ENCODE measurements at places on chromosomes 1 and 21. TPM values are rescaled to one million over a fixed set of nuclear protein-coding genes. Genes with fewer than 3 reads are reported as not detected.

Gene CD5L
- not detected for polyA plus RNA-seq

Gene GATAD2B
- polyA plus RNA-seq: 4.4 TPM

Gene SH2D2A
- 23.6 TPM for polyA plus RNA-seq

Gene TRMT1L
- 10.8 TPM for polyA plus RNA-seq

Gene PDC
- not detected for polyA plus RNA-seq

Gene PERM1
- polyA plus RNA-seq: not detected

Gene ADAMTS5
- polyA plus RNA-seq: not detected

Gene DRAXIN
- 0.14 TPM for polyA plus RNA-seq

Gene KRTAP7-1
- polyA plus RNA-seq: not detected

Gene PRAMEF1
- not detected for polyA plus RNA-seq

Gene ARHGAP30
- 207 TPM for polyA plus RNA-seq

Gene TEDDM1
- polyA plus RNA-seq: not detected

DNA sequence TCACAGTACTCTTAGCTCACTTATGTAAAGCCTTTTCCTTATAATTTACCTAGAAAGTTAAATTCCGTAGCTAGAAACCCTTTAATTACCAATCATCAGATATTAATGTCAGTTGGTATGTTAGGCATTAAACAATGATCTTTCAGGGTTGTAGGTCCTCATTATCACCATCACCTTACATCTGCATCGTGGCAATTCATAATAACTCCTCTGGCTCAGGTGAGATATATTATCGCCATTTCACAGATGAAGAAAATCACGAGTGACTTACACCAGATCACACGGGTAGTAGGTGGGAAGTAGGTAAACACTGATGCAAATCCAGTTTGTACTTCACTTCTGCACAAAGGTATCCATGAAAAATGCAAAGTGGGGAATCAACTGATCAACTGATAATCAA is 639 bp downstream of the NUP133 start:
- peak overlapping the region; percentile 97 for H3K27ac ChIP-seq
- H3K36me3 ChIP-seq: peaks cover 19% of the 10 kb centered on the region
- peaks cover 2% of the 10 kb centered on the region for H3K27me3 ChIP-seq

DNA sequence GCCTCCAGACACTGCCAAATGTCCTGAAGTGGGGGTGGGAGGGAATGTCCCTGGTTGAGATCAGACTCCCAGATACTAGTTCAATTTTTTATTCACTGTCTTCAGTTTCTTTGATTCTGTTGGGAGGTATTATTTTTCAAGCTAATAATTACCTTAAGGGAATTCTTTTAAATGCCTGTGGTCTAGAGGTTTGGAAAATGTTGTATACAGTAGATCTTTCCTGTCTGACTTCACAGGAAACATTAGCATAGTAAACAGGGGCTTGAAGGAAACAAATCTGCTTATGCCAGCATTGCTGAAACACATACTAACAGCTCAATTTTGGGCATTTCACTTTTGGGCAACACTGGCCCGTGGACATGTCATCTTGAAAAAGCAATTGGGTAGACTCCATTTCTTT is 84.3 kb upstream of the HP1BP3 start:
- H3K4me3 ChIP-seq: no peak overlapping the region
- no peak overlapping the region for H3K27ac ChIP-seq
- H3K27me3 ChIP-seq: no peaks in the 10 kb centered on the region
- no peak for DNase-seq
- H3K4me1 ChIP-seq: peaks cover 3% of the 10 kb centered on the region

GRCh38 chr1:54372978-54373377 is 33.2 kb downstream of the SSBP3 start:
- H3K36me3 ChIP-seq: peaks cover 17% of the 10 kb centered on the region
- H3K27me3 ChIP-seq: no peaks in the 10 kb centered on the region
- DNase-seq: peak; percentile 38
- peaks cover 95% of the 10 kb centered on the region for H3K4me1 ChIP-seq
- peak overlapping the region; percentile 69 for H3K4me3 ChIP-seq
- peak overlapping the region; percentile 87 for H3K27ac ChIP-seq

- DNase-seq: peak; percentile 8
- peaks cover 16% of the 10 kb centered on the region for H3K4me1 ChIP-seq
These were observed 17.7 kb downstream of the RAP1GAP start for GRCh38 chr1:21651214-21652042.

DNA sequence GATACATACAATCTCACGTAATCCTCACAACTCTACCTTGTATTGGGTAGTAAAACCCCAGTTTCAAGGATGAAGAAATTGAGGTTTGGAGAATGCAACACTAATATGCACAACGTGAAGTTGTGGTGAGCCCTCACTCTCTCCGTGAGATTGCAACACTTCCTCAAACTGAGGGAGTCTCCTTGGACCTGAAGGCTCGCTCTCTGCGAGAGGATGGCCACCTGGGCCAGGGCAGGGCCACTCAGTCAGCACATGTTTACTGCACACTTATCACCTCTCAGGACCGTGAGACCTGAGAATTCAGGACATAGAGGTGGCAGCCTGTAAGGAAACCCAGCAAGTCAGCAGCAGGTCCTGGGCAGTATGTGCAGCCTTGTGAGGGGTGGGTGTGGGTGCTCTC is 8.7 kb downstream of the SH3BP5L start:
- no peak overlapping the region for H3K4me3 ChIP-seq
- H3K27me3 ChIP-seq: no peaks in the 10 kb centered on the region
- peaks cover 70% of the 10 kb centered on the region for H3K36me3 ChIP-seq
- peak overlapping the region; percentile 65 for H3K27ac ChIP-seq
- H3K4me1 ChIP-seq: peaks cover 44% of the 10 kb centered on the region

DNA sequence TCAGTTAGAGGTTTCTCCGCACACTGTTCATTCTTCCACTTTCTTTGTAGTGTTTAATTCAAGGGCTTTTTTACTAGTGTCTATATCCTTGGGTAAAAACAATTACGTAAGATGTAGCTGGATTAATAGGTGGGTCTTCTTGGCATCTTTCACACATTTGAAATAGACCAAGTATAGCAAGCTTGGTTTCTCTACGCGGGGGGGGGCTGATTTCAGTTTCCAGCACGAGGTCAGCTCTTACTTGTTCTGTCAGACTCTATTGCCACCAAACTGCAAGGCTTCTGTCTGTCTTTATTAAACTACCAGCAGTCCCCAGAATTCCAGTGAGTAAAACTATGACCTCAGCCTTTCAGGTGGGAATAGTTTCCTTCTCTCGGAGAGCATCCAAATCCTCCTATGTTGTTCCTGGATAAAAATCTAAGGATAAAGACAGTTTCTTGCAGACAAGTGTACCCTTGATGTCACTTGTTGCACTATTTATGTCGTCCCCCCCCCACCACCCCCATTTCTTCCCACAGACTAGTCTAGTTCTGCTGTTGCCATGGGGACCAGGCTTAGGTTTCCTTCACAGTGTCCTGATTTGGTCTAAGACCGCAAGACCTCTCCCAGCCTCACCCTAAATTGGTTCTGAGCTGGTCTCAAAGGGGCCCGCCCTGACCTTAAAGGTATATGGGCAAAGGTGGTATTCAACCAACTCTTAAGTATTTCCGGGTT is 17.0 kb downstream of the SPATA46 start:
- no peak overlapping the region for H3K4me3 ChIP-seq
- no peaks in the 10 kb centered on the region for H3K4me1 ChIP-seq
- no peak for DNase-seq

GRCh38 chr1:32899586-32900296 is 1.4 kb downstream of the TMEM54 start:
- DNase-seq: no peak
- no peaks in the 10 kb centered on the region for H3K36me3 ChIP-seq
- no peak overlapping the region for H3K27ac ChIP-seq
- H3K4me3 ChIP-seq: no peak overlapping the region
- H3K4me1 ChIP-seq: peaks cover 8% of the 10 kb centered on the region

- no peaks in the 10 kb centered on the region for H3K4me1 ChIP-seq
- no peak overlapping the region for H3K27ac ChIP-seq
- DNase-seq: no peak
- no peaks in the 10 kb centered on the region for H3K27me3 ChIP-seq
These were observed 34.5 kb upstream of the ACTRT2 start for GRCh38 chr1:2986549-2987305.

DNA sequence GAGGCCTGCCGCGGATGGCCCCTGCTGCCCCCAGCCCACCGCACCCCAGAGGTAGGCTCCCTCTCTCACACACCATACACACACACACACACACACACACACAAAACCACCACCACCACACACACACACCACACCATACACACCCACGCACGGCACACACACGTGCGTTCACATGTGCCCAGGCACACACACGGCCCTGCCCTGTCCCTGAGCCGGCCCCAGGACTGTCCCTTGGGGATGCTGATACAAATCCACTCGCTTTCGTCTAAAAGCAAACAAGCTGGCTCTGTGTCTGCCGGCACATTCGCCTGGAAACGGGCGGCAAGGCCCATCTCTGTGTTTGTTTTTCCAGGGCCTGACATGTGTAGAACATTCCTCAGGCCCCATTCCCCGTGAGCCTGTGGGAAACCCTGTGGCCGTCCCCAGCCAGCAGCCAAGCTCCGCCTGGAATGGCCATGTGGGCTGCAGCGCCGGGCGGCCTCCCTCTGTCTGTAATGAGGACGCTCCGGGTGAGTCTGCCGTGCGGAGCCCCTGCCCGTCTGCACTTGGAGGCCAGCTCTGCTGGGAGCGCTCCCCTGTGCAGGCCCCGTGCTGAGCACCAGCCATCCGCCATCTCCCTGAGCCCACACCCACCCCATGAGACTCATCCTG is 67.4 kb downstream of the DMRTB1 start:
- DNase-seq: no peak
- H3K4me1 ChIP-seq: no peaks in the 10 kb centered on the region
- H3K27ac ChIP-seq: no peak overlapping the region
- no peak overlapping the region for H3K4me3 ChIP-seq

DNA sequence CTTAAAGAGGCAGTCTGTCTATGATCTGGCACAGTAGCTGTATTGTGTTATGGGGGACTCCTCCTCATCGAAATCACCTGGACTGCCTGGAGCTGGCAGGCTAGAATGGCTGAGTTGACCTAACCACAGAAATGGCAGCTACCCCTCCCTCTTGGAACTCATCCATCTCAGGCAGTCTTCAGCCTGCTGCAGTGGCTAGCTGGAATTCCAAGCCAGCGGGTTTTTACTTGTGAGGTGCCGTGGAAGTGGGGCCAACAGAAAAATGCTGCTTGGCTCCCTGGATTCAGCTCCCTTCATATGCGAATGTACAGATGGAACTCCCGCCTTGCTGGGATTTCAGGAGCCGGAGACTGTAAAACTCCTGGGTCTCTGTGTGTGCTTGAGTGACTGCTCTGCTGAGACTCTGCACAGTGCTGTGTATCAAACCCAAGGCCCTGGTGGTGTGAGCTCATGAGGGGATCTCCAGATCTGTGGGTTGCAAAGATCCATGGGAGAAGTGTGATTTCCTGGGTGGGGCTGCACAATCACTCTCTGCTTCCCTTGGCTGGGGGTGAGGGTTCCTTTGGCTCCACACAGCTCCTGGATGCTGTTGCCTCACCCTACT is 316.9 kb downstream of the CTH start:
- H3K4me1 ChIP-seq: no peaks in the 10 kb centered on the region
- H3K36me3 ChIP-seq: peaks cover 24% of the 10 kb centered on the region
- no peaks in the 10 kb centered on the region for H3K27me3 ChIP-seq

DNA sequence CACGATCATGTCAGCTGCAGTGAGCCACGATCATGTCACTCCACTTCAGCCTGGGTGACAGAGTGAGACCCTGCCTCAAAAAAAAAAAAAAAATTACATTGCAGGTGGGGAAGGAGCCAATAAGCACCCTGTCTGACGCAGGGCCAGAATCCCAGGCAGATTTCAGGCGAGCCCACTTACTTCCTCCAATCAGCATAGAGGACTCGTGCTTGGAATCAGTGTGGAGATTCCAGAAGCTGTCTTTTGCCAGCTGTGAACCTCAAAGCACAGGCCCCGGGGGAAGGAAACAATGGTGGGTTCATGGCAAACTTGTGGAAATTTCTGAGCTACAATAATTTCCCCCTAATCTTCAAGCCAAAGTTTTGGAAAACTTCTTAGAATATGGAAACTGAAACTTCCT is 178.2 kb upstream of the ZNF644 start:
- peaks cover 3% of the 10 kb centered on the region for H3K27me3 ChIP-seq
- no peaks in the 10 kb centered on the region for H3K4me1 ChIP-seq
- H3K36me3 ChIP-seq: no peaks in the 10 kb centered on the region
- DNase-seq: no peak

DNA sequence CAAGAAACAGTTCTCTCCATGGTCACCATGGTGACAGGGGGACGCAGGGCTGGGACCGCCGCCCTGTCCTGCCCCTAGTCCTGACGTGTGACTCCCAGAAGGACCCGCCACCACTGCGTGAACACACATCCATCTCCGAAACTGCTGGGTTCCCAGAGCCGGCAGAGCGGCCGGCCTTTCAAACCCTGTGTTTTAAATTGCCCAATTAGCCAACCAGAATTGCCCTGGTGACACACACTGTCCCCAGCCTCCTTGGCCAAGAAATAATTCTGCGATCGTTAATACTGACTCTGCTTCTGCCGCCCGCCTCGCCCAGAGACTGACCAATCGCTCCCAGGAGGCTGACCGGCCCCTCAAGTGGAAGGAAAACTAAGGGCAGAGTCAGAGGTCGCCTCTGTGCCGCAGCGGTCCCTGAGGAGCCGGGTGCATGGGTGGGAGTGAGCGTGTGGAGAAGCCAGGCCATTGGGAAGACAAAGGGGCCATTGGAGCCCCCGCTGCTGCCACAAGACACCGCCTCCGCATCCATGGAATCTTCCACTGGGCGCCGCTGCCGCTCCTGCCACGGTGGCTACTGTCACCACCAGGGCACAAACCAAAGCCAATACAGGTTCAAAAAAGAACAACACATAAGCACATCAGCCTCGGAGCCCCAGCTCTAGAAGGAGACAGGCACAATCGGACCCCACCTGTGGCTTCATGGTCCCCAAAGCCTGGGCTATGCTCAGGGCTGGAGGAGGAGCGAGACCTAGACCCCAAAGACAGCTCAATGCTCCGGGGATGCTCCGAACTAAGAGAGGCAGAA is 273.2 kb downstream of the NPHP4 start:
- H3K4me3 ChIP-seq: no peak overlapping the region
- H3K4me1 ChIP-seq: no peaks in the 10 kb centered on the region
- DNase-seq: no peak
- H3K27ac ChIP-seq: no peak overlapping the region

GRCh38 chr1:180503280-180503862 is 994 bp upstream of the ACBD6 start:
- DNase-seq: no peak
- no peaks in the 10 kb centered on the region for H3K27me3 ChIP-seq

- H3K27ac ChIP-seq: peak overlapping the region; percentile 84
- H3K4me3 ChIP-seq: no peak overlapping the region
- H3K36me3 ChIP-seq: peaks cover 11% of the 10 kb centered on the region
- no peaks in the 10 kb centered on the region for H3K27me3 ChIP-seq
These were observed 9.7 kb downstream of the CA6 start for GRCh38 chr1:8955406-8955805.

- no peak overlapping the region for H3K27ac ChIP-seq
- H3K36me3 ChIP-seq: no peaks in the 10 kb centered on the region
- H3K4me1 ChIP-seq: no peaks in the 10 kb centered on the region
- no peak for DNase-seq
- no peak overlapping the region for H3K4me3 ChIP-seq
These were observed 70.1 kb downstream of the CASZ1 start for GRCh38 chr1:10726355-10726754.

GRCh38 chr1:156832434-156832833 is 15.8 kb upstream of the SH2D2A start:
- H3K4me1 ChIP-seq: peaks cover 8% of the 10 kb centered on the region
- no peak overlapping the region for H3K27ac ChIP-seq
- peaks cover 19% of the 10 kb centered on the region for H3K27me3 ChIP-seq
- DNase-seq: no peak
- H3K36me3 ChIP-seq: no peaks in the 10 kb centered on the region
